ENCODE measurements at places on chromosomes 11 and 22.

- DNase-seq = no peak
Measured at GRCh38 chr11:65558002-65558929, at the start of gene LTBP3. Gene LTBP3, minus strand, starts transcription at chr11:65558359. Its CDS starts 400 bp downstream, at chr11:65557959.

GRCh38 chr22:49402169-49402568, 425.5 kb downstream of the BRD1 start:
- no peak for DNase-seq

GRCh38 chr11:75428281-75428724, 4.7 kb downstream of the KLHL35 start:
- DNase-seq = peak; percentile 48

- no peak for DNase-seq
Measured at GRCh38 chr11:47468598-47469214, 19.8 kb upstream of the RAPSN start.

GRCh38 chr11:70883973-70884623, 368.3 kb downstream of the SHANK2 start:
- no peak for DNase-seq

GRCh38 chr11:72069787-72070251, 10.5 kb downstream of the NUMA1 start:
- no peak for DNase-seq

DNA sequence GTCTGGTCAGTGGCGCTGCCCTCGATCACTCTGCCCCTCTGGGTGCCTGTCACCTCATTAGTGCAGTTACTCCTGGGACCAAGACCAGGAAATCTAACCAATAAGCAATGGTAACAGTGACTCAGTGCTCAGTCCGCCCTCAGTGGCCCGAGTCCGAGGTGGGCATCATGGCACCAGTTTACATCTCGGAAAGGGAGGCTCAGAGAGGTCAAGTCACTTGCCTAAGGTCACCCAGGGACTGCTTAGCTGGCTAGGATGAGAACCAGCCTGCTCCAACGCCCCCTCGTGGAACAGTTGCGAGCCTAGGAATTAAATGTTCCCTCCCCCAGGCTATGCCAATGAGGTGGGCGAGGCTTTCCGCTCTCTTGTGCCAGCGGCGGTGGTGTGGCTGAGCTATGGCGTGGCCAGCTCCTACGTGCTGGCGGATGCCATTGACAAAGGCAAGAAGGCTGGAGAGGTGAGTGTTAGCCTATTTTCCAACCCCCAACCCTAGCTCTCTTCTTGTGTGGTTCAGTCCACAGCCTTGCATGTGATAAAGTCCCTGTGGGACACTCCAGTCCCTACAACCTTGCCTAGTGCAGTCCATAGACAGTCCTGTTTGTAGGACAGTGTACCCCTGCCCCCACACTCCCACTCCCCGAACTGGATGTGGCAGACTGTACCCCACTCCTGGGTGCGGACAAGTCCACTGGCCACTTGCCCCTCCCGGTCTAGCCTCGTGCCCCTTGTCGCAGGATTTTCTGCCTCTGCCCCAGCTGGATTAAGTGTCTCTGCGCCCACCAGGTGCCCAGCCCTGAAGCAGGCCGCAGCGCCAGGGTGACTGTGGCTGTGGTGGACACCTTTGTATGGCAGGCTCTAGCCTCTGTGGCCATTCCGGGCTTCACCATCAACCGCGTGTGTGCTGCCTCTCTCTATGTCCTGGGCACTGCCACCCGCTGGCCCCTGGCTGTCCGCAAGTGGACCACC, 1.1 kb downstream of the MTFP1 start:
- peak; percentile 82 for DNase-seq

- DNase-seq = no peak
Measured at GRCh38 chr11:45662096-45662664, 3.2 kb downstream of the CHST1 start.

- DNase-seq = no peak
Measured at GRCh38 chr11:94834911-94835593, 66.9 kb downstream of the AMOTL1 start.

- no peak for DNase-seq
Measured at GRCh38 chr11:76234416-76235232, 28.3 kb upstream of the WNT11 start.

DNA sequence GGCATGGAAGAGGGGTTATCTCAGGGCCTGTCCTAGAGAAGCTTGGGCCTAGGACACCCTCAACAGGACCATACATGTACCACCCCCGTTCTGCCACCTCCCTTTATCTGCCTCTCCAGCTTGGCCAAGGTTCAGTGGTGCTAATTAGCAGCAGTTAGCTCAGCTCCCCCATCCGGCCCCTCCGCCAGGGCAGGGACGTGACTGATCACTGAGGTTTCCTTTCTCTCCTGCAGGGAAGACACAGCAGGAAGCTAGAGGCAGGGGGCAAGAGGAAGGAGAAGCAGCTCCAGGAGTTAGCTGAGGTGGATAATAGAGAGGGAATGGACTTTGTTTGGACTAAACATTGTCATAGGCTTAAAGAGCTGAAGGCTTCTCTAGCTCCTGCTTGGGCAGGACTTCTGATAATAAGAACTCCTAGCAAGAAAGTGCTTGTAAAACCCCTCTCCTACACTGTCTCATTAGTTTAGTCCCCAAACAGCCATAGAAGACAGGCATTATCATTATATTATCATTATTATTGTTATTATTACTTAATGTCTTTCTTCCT, 53.8 kb downstream of the BUD13 start:
- DNase-seq = no peak

DNA sequence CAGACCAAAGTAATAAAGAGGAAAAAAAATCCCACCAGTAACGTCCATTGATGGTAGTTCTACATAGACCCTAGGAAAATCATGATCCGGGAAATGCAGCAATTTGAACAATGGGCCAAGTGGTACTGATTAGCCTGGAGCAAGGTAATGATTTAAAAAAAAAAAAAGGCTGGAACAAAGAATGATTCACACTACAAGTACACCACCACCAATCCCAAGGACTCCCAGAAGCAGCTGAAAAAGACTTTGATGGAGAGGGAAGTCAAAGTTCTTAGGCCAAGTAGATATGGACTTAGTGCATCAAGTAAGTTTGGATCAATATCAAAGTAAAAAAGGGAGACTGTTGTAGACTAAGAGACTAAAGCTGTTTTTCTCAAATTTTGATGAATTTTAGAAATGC, 11.8 kb downstream of the KCTD14 start:
- no peak for DNase-seq

DNA sequence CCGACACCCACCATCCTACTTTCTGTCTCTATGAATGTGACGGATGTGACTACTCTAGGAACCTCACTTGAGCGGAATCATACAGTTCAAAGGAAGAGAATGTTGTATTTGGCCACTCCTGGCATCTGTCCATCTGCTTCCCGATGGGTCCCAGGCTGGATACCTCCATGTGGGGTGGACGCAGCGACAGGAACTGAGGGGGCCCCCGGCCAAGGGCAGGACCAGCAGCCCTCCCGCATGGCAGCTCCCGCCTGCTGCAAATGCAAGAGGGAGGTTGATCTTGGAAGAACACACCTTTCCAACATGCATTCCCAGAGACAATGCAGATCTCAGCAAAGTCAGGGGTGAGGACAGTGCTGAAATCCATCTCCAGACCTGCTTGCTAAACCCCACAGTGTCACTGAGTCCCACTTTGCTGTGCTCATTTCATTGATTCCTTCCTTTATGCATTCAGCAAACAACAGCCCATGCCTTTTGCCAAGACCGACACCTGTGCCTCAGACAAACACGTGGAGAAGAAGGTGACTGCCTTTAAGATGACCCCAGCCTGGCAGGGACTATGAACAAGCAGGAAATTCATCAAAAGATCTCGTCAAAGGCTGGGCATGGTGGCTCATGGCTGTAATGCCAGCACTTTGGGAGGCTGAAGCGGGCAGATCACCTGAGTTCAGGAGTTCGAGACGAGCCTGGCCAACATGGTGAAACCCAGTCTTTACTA, 246.2 kb downstream of the CTTN start:
- DNase-seq = no peak

DNA sequence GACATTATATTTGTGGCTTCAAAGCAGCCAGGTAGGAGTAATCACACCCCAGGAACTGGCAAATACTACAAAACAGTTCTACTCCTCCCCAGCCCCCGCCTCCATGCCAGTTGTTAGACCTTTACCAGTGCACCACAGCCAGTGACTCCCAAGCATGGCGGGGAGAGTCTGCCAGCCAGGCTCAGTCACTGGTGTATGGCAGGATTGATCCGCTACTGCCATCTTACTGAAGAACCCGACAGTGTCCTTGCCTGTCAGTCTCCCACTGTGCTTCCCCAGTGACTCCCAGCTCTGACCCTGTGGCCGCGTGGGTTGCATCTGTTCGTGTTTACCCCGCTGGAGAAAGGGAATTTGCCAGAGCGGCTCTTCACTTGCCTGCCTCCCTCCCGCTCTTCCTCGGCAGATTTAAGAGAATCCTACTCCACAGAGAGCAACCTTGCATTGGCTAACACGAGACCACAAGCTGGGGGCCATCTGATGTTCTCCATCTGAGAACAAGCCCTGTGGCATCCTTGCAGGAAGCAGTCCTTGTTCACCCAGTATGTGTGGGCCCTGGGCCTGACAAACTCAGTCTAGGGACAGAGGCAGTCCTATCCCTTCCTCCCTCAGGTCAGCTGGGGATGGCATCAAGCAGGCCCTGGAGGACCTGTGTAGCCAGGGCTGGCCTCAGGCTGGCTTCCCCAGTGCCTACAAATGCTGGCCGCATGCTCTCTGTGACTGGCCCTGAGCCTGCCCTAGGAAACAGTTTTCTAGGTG, 33.1 kb downstream of the GNAZ start:
- DNase-seq = no peak

DNA sequence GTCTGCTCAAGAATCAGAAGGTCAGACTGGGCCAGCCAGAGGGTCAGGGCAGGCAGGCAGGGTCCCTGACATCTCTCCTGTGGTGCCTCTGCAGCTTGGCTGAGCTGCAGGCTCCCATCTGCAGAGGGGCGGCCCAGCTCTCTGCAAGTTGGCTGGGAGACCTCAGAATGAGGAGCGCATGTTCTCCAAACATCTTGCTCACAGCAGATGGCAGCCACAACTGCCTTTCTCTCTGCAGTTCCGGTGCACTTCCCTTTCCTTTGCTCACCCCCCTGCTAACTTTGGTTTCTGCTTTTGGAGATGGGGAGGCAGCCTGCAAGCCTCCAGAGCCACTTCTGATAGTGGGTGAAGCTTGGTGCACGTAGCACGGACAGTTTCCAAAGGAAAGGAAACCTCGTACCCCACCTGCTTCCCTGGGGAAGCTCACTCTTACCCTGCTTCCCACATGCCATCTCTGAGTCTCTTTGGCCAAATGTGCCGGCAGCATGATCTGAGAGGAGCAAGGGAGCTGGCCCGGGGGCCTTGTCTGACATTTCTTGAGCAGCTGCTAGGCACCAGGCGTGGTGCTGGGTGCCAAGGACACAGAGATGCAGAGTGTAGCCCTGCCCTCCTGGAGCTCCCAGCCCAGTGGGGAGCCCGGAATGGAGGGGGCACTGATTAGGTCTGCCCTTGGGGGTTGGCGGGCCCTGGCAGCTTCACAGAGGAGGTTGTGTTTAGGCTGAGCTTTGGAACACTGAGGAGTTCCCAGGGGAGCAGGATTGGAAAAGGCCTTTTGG, 18.2 kb downstream of the DAGLA start:
- no peak for DNase-seq

DNA sequence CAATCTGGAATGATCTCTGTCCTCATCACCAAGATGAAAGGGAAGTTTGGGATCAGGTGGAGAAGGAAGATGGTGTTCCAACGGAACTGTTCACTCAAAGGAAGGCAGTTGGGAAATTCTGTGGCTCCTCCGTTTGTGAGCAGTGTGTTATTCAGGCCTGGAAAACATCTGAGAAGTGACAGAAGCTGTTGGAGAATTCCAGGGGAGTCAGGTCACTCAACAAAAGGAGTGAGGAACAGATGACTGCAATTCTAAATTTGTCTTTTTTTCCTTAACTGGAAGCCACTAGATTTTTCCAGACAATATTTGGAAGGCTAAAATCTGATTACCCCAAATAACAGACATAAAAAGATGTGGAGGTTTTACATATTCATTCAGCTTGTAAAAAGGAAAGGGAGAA, 107.8 kb downstream of the CD44 start:
- DNase-seq = no peak

DNA sequence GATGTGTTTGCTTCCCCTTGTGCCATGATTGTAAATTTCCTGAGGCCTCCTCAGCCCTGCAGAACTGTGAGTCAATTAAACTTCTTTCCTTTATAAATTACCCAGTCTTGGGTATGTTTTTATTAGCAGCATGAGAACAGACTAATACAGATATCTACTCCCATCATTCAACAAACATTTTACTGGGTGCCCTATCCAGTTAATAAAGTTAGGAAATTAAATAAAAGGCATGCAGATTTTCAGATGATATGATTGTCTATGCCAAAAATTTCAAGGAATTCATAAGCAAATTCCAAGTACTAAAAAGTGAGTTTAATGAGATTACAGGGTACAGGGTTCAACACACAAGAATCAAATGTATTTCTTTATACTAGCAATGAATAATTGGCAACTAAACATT, 33.5 kb upstream of the LIN7C start:
- no peak for DNase-seq

- no peak for DNase-seq
Measured at GRCh38 chr22:44574057-44574639, 76.1 kb upstream of the RTL6 start.

- no peak for DNase-seq
Measured at GRCh38 chr11:61983419-61983818, 16.0 kb upstream of the FTH1 start.

GRCh38 chr11:89493431-89493830, 2.3 kb upstream of the NOX4 start:
- no peak for DNase-seq

DNA sequence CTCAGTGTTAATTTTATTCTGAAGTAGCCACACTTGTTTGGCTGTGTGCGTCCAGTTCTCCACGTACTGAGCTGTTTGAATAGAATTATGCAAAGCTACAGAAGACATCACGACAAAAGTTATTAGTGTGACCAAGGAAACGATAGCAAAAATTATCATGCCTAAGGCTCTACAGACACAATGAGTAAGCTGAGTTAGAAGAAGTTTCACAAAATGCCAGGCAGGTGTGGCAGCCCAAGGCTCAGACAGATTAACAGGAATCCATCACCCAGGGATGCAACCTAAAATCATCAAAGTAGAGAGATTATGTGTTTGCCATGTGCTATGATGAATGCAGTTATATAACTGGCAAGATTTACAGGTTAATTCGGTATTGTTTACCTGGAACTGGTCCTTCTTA, 73.1 kb upstream of the INCENP start:
- DNase-seq = no peak

- no peak for DNase-seq
Measured at GRCh38 chr22:24181996-24182899, 961 bp downstream of the SUSD2 start.

DNA sequence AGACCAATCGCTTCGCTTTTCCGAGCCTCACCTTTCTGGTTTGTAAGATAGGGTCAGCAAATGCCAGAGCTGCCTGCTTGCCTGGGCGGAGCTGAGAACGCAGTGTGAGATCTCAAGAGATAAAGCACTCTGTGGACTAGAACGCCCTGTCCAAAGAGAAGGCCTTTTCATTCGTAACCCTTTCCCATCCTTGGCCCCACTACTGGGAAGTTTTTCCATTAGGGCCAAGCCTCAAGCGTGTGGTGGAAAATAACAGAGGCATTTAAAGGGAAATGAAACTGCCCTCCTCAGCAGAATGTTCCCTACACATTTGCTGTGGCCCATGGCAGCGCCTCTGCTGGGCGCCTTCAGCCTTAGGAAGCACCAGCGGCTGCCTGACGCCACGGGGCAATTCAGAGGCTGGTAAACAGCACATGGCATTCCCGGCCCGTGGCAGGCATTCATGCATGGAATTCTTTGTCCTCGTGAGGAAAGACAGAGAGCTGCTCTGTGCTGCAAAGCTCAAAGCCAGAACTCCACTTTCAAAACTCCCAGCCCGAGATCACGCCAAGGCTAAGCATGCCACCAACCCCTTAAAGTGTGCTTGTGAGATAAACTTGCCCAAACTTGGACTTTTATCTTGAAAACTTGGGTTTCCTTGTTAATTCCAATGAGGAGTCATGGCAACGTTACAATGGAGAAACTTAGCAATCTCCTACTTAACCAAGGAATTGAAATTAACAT, 38.1 kb downstream of the AHNAK start:
- DNase-seq = no peak

All from T follicular helper cell (primary cell).